Cortex of kidney (tissue), 1 donor: ENCODE measurements at places on chromosomes 5 and 9.

- DNase-seq, result no peak
Observed at GRCh38 chr9:104895572-104895971, 32.4 kb downstream of the ABCA1 start.

DNA sequence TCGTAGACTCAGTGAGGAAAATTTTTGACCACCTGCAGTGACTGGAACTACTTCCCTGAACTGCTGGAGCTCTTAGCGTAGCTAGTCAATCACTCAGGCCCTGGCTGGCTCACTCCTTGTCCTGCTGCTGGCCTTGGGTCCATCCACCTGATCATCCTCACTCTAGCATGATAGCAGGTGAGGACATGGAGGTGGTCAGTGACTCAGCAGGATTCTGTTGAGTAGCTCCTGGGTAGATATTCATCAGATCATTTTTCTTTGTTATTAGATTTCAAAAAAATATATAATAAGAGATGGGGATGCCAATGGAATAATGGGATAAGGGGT, 25.0 kb upstream of the SEMA4D start:
- no peak for DNase-seq

DNA sequence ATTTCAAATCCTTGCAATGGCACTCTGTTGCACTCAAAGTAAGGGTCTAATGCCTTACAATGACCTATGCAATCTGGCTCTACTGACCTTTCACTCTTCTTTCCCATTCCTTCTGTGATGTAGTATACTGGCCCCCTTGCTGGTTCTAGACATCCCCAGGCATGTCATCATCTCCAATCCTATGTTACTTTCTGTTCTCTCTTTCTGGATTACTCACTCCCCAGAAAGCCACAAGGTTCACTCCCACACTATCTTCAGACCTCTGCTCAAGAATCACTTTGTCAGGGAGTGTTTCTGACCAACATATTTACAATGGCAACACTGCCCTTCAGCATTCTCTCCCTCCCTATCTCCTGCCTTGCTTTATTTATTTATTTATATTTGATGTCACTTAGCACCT, 802.2 kb upstream of the WWC1 start:
- no peak for DNase-seq

- no peak for DNase-seq
Observed at GRCh38 chr5:97245386-97245785, 62.3 kb upstream of the RIOK2 start.

DNA sequence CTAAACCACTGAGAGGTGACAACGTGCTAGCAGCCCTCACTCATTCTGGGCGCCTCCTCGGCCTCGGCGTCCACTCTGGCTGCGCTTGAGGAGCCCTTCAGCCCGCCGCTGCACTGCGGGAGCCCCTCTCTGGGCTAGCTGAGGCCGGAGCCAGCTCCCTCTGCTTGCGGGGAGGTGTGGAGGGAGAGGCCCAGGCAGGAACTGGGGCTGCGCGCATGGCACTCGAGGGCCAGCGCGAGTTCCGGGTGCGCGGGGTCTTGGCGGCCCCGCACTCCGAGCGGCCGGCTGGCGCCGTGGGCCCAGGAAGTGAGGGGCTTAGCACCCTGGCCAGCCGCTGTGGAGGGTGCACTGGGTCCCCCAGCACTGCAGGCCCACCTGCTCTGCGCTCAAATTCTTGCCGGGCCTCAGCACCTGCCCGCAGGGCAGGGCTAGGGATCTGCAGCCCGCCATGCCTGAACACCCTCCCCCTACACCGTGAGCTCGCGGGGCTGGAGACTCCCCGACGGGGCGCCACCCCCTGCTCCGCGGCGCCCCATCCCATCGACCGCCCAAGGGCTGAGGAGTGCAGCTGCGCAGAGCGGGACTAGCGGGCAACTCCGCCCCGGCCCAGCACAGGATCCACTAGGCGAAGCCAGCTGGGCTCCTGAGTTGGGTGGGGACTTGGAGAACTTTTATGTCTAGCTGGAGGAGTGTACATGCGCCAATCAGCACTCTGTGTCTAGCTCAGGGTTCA, 11.8 kb upstream of the UBE2D2 start:
- DNase-seq, result no peak

DNA sequence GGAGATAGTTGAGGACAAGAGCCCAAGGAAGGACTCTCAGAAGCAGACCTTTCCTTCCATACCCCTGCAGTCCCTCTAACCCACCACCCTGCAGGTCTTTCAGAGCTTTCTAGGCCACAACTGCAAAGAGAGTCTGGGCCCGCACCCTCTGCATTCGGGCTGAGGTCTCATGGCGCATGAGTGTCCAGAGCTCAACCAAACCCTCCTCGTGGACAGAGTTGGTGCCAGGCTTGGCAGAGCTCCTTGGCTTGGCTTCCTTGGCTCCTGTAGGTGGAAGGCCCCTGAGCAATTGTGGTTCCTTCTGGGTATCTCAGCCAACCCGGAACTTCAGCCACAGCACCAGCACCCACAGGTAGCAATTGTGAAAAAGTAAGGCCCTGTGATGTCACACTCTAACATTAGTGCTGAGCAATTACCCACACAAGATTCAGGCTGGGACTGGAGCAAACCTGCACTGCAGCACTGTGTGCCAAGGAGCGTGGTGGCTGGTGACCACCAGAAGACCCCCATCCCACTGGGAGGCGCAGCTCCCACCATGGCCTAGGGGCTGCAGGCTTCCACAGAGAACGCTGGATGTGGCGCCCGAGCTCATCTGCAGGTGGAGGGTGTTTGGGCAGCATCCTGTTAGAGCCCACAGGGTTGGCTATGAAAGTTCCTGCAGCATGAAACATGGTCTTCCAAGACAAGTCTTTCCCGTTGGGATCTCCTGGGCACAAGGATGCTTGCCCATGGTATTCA, 38.8 kb downstream of the FOXI1 start:
- no peak for DNase-seq

GRCh38 chr5:37132646-37133045, 116.5 kb downstream of the CPLANE1 start:
- no peak for DNase-seq

- no peak for DNase-seq
Observed at GRCh38 chr5:72478684-72479083, 28.5 kb downstream of the ZNF366 start.

DNA sequence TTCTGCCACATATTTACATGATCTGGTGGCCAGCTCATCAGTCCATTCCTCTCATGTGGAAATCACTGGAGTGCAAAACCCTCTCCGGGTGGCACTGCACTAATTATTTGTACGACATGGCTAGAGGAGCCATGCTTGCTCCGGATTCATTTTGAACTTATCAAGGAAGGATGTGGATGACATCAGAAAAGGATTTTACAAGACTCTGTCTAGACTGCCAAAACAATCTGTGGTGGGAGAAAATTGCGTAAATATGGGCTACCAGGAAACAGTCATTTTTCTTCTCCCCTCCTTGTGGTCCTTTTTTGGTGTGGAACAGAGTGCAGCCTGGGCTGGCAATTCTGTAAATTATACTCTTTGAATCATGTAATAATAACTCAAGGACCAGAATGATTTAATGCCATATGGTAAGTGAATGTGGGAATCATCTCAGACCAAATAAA, 123.4 kb upstream of the IFNE start:
- no peak for DNase-seq

DNA sequence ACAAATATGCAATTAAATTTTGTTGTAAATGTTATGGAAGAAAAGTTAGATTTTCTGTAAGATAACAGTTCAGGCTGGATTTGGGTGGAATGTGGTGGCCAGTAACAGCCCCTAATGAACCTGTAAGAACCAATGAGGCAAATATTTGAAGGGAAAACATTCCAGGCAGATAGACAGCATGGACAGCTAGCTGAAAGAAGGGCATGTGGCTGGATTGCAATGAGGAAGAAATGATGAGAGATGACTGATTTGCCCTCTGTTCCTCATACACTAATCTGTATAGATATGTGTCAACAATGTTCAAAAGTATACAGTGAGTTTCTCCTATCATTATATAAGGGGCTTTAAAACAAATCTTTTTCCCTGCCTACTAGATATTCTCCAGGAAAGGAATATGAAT, 58.8 kb downstream of the MAN2A1 start:
- no peak for DNase-seq

- no peak for DNase-seq
Observed at GRCh38 chr5:72817076-72817481, 618 bp downstream of the TNPO1 start.

GRCh38 chr5:157558681-157559080, 16.9 kb downstream of the ADAM19 start:
- DNase-seq, result no peak

DNA sequence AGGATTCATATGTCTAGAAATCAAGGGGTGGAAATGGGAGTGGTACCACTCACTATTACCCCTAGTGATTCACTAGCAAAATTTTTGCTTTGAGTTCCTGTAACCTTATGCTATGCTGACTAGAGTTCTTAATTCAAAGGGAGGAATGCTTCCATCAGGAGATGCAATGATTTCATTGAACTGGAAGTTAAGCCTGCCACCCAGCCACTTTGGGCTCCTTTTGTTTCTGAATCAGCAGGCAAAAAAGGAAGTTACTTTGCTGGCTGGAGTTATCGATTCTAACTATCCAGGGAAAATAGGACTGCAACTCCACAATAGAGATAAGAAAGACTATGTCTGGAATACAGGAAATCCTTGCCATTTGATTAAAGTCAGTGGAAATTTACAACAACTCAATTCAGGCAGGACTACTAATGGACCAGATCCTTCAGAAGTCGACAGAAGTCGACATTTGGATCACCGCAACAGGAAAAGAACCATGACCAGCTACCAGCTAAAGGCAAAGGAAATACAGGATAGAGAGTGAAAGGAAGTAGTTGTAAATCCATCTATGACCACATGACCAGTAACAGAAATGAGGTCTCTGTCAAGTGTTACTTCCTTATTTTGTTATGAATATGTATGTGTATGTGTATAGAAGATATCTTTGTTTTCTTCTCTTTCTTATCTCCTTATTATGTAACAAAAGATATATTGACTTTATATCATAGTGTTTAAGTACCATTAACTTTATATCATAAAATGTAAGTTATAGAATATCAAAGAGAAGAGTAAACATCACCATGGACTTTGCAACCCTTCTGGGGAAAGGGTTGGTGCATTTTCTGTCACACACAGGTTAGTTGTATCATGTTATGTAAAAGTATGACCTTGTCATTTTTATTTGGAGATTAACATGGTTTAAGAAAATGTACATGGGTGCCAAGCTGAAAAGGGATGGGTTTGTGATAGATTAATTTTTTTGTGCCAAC, 198.7 kb upstream of the HAPLN1 start:
- DNase-seq, result no peak

DNA sequence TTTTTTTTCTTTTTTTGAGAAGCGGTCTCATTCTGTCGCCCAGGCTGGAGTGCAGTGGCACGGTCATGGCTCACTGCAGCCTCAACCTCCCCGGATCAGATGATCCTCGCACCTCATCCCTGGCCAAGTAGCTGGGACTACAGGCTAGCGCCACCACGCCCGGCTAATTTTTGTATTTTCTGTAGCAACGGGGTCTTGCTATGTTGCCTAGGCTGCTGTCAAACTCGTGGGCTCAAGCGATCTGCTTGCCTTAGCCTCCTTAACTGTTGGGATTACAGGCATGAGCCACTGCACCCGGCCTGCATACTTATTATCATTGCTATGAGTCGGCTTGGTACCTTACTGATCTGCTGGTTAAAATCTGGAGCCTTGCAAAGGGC, 790 bp upstream of the IARS1 start:
- DNase-seq, result no peak

- no peak for DNase-seq
Observed at GRCh38 chr5:68740226-68740910, 353.4 kb upstream of the SLC30A5 start.

DNA sequence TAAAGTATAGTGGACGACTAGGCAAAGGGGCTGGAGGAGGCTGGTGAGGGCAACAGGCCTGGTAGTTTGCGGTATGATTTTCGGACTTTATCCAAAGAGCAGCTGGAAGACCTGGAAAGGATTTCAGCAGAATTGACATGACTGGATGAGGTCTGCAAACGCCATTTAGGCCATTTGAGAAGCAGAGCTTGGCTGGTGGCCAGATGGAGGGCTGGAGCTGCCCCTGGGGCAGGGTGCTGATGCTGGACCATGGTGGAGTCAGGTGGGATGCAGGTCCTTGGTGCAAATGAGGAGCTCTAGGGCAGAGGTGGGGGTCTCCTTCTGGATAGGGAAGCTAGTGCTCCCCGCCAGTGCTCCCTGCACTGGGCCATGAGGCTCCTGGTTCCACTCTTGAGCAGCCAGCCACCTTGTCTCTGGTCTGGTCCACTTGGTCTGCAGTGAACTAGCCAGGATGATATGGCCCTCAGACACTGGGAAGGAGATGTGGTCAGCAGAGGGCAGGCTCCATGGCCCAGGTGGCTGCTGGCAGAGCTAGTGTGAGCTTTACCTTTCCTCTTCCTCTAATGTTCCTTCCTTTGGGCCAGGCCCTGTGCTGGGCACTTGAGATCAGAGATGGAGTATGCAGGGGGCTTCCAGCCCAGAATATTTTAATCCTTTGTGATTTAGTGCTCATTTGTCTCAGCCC, 31.4 kb downstream of the COL27A1 start:
- DNase-seq, result no peak

GRCh38 chr5:90111364-90112032, 298.1 kb downstream of the CETN3 start:
- no peak for DNase-seq
